ENCODE measurements at places on chromosomes 5 and 9. TPM values are rescaled to one million over a fixed set of nuclear protein-coding genes. Genes with fewer than 3 reads are reported as not detected.

GRCh38 chr5:5266297-5266696 lies 126.2 kb downstream of the ADAMTS16 start:
- peak; percentile 8 for DNase-seq

- DNase-seq: no peak
These were observed 8.7 kb upstream of the ERAP1 start for GRCh38 chr5:96816411-96816939.

DNA sequence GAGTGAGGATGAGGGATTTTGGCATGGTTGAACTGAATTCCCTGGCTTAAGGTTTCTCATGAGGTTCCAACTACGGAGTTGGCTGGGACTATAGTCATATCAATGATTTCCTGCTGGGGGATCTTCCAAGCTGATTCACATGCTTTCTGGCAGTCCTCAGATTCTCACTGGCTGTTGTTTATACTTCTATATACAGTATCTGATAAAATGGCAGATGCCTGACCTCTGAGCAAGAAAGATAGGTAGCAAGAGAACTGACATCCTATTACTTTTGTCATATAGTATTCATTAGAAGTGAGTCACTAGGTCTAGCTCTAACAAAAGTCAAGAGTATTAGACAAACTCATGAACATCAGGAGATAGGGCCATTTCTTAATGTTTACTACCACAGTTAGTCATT lies 440.9 kb upstream of the EDIL3 start:
- DNase-seq: peak; percentile 55

DNA sequence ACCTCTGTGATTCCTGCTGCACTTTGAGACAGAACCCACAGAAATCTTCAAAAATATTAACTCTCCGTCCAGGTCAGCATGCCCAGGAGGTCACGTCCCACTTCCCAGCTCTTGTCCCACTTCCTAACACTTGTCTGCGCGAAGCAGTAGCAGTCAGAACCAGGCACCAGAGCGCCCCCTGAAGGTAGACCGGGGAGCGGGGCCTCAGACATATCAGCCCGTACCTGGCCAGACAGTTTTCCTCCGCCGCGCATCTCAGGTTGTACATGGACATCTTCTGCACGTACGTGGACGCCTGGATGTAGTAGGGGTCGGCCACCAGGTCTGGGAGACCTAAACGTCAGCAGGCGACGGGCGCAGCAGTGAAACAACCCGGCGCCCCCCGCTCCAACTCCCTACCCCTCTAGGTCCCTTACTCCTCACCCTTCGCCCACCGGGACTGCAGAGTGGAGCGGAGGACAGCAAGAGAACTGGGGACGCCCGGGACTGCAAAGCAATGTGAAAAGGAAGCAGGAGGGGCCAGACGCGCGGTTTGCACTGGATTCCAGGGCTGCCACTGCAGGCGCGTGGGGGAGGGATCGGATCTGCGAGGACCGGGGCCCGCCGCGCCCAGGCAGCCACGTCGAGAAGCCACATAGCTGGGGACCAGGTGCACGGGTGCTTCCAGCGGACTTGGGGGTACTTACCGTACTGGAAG lies 1.2 kb downstream of the LOX start:
- peak; percentile 80 for DNase-seq

DNA sequence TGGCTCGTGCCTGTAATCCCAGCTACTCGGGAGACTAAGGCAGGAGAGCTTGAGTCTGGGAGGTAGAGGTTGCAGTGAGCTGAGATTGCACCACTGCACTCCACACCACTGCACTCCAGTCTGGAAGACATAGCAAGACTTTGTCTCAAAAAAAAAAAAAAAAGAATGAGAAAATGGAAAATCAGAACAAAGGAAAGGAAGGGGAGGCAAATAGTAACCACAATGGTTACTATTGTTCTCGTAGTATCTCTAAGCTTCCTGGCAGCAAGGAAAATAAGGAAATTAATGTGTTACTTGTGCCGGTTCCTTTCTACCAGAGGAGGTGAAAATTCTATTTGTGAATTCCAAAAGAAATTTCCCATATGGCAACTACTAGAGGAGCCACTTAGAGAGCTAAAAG lies 48.5 kb upstream of the BNC2 start:
- DNase-seq: no peak

- no peak for DNase-seq
These were observed 125.6 kb downstream of the PAPPA start for GRCh38 chr9:116279230-116279629.

- DNase-seq: no peak
These were observed 252.1 kb downstream of the LURAP1L start for GRCh38 chr9:13026956-13027355.

DNA sequence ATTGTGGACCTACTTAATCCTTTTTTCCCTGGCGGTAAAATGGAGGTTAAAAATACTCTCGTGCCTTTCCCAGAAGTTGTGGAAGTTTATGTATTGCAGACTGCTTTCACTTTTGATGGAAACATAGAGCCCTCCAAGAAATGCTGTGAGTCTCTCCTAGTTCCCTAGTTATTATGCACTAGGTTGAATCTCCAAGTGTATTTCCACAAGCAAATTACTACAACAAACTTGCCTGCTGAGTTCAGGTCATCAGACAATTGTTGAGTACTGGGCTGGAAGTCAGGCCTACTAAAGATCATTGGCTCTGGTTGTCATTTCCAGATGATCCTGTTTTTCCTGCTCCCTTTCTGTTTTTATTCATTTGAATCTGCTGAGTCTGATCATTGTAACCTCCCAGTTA lies 104.1 kb downstream of the CD180 start:
- peak; percentile 54 for DNase-seq

DNA sequence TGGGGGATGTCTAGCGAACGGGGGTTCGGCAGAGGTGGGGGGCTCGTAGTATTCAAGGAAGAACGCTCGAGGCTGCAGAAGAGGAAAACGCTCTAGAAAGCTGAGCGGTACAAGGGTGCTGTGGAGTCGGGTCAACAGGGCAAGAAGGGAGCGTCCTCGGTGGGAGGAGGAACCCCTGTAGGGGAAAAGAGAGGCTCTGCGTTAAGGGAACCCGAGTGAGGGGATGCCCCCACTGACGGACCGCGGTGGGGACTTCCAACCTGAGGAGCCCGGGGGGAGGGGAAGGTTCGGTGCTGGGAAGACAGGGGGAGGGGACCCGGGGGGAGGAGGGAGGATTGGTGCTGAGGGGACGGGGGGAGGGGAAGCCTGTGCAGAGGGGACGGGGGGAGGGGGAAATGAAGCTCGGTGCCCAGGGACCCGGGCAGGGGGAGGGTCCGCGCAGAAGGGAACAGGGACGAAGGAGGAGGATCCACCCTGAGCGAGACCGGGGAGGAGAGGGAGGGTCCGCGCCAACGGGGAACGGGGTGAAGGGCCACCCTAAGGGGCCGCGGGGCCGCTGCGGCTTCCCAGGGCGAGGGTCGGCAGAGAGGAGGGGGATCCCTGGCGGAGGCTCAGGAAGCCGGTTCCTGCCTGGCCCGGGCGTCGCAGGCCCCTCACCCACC lies 621 bp downstream of the NR6A1 start:
- DNase-seq: no peak

DNA sequence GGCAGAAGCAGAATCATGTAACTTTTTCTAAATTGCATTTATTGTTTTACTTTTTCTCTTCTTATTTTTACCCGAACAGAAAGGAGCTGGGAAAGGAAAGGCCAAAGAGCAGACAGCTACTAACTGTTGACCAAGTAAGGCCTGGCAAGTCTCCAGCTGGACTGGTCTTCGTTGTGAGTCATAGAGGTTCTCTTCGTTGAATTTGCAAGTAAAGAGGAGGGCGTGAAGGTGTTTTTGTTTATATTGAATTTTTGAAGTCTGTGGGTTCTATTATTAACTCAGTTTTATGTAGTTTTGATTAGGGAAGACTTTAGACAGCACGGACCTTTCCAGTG lies 416.5 kb upstream of the CCNH start:
- DNase-seq: peak; percentile 38

- DNase-seq: peak; percentile 32
These were observed 594 bp downstream of the FAM120A start for GRCh38 chr9:93451849-93452709.

- no peak for DNase-seq
These were observed 83.0 kb upstream of the IL33 start for GRCh38 chr9:6132650-6133049.

GRCh38 chr9:4550777-4551484 lies 60.7 kb downstream of the SLC1A1 start:
- DNase-seq: peak; percentile 52

- DNase-seq: no peak
These were observed 1.1 kb downstream of the ELOVL7 start for GRCh38 chr5:60842871-60843385.

DNA sequence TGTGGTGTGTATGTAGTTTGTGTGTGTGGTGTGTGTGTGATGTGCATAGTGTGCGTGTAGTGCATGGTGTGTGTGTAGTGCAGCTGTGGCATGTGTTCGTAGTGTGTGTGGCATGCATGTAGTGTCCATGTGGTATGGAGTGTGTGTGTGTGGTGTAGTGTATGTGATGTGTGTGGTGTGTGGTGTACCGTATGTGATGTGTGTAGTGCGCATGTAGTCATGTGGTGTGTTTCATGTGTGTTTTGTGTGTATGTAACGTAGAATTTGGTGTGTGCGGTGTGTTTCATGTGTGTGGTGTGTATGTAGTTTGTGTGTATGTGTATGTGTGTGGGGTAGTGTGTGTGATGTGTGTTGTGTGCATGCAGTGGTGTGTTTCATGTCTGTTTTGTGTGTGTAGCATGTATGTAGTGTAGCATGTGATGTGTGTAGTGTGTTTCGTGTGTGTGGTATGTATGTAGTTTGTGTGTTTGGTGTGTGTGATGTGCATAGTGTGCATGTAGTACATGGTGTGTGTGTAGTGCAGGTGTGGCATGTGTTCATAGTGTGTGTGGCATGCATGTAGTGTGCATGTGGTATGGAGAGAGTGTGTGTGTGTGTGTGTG lies 40.7 kb downstream of the SYK start:
- DNase-seq: no peak

- no peak for DNase-seq
These were observed 25.0 kb downstream of the ABHD17B start for GRCh38 chr9:71886015-71886414.

- DNase-seq: no peak
These were observed 142.7 kb downstream of the SGCD start for GRCh38 chr5:156469636-156470035.

- DNase-seq: no peak
These were observed 164.5 kb downstream of the MED27 start for GRCh38 chr9:131915181-131915580.

C6 gene
- total RNA-seq: 0.27 TPM

DIPK1B gene
- 0.98 TPM for total RNA-seq

MOB3B gene
- total RNA-seq: 0.25 TPM

DIRAS2 gene
- 1.6 TPM for total RNA-seq

CDH9 gene
- total RNA-seq: 0.16 TPM

SERF1A gene
- total RNA-seq: 5.2 TPM

APBA1 gene
- 12.4 TPM for total RNA-seq

PCDHGB6 gene
- 3.8 TPM for total RNA-seq

CER1 gene
- not detected for total RNA-seq

ARID3C gene
- 0.74 TPM for total RNA-seq

ZNF367 gene
- 0.33 TPM for total RNA-seq
